Stimulated activated CD4-positive, alpha-beta T cell treated with anti-CD3 and anti-CD28 coated beads, Interleukin-1b, Interleukin-23, amount 100 ng/mL, for 1 hour (primary cell): ENCODE measurements at places on chromosomes 7 and 10.

DNA sequence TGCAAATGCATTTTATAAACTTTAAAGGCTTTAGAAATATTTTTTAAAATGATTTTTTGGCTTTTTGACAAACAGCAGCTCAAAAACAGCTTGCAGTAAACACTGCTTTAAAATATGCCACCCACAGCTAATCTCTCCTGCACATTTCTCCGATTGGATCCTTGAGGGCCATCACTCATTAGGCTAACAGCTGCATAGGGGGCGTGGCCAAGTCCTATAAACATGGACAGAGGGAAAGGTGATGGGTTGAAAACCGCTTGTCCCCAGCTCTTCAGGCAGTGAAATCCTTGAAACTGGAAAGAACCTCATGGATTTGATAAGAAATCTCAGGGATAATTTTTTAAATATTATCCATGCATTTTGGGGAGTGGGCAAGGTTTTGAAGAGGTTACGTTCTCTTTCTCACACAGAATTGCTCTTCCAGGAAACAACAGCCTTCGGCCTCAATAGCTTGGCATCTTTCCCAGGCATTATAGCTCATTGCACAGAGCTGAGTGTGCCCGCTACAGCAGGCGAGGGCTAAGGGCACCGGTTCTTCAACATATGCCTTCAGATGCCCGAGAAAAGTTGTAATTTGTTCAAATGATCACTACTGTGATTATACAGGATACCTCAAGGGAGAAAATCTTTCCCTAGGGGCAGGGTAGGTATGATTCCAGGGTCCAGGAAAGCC lies 1.7 kb downstream of the PLEKHS1 start:
- DNase-seq = no peak

DNA sequence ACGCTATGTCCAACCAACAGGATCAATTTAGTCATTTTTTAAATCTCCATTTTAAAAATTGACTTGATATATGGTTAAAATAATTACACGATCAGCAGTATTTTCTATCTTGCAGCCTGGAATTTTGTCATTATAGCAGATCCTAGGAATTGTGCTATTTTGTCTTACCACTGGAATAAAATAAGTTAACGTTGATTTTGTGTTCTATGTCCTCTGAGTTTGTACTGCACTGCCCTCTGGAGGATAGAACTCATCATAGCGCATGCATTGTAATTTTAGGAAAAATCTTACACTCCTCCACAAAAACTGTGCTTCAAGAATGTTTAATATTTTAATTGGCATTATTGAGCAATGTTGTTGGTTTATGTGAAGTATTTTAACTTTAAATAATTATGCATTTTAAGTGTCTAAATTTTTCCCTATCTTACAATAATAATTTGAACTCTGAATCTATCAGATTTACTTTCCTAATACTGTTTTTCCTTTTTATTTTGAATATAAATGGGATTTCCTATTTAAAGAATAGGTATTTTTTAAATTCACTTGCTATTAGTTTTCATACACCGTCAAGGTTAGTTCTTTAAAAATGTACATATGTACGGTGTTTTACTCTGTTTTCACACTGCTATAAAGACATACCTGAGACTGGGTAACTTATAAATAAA lies 220.1 kb downstream of the PPP1R3A start:
- no peak for DNase-seq

DNA sequence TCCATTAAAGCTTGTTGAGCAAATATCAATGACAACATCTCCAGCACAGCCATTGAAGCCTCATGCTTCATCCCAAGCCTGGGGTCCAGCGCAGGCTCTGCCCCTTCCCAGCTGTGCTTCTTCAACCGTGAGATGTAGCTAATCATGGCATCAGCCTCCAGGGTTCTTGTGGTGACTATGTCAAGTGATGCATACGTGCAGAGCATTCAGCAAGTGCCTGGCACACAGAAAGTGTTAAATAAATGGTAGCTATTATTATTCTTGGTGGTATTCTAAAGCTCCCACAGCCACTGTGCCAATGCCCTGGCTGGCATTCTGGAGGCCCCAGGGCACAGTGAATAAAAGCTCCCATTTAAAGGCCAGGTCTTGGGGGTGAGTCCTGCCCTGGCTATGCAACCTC lies 146.6 kb downstream of the WDR11 start:
- no peak for DNase-seq

- no peak for DNase-seq
Measured at GRCh38 chr10:16770141-16770540, 47.1 kb downstream of the RSU1 start.

DNA sequence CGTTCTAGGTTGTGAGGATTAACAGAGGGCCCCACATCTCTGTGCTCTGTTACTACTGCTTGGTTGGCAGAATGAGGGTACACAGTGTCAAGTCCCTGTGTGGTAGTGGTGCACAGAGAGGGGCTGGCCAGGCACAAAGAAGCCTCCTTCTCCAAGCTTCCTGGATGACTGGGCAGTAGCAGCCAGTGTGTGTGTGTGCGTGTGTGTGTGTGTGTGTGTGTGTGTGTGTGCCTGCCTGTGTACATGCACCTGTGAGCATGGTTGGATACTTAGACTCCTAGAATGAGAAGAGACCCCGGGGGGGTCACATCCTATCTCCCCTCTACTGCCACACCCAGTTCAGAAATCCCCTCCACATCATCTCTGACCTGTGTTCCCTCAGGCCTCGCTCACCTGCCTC lies 146.7 kb upstream of the UNC5B start:
- no peak for DNase-seq

GRCh38 chr7:133353775-133354174 lies 100.9 kb downstream of the EXOC4 start:
- no peak for DNase-seq

DNA sequence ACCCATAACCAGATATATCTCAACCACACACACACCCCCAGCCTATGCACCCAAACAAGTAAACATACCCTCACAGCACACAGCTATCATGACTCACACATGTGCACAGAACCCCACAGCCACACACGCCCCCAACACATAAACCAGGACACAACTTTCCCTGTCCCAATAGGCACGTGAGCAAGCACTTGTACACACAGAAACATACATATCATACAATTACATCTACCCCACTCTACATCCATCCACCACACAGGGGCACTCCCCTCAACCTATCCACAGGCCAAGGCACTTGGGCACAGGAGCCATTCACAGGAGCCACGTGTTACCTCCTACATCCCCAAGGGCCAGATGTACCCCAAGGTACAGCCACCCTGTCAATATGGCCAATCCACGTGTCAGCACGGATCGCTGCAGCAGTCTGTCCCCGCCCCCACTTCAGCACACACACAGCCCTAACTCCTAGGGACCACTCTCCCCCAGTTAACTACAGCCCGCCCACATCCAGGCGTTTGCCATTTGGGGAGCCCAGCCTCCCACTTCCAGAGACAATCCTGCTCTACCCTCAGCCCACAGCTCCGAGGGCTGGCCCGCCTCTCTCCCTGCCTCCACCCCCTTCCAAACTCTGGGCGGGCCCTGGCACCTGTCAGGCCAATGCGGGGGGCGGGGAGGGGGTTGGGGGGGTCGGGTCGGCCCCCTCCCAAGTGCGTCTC lies 163.5 kb downstream of the SH3PXD2A start:
- no peak for DNase-seq

GRCh38 chr7:41889040-41889439 lies 186.2 kb upstream of the INHBA start:
- no peak for DNase-seq

- no peak for DNase-seq
Measured at GRCh38 chr10:13788711-13789447, 202.1 kb downstream of the PRPF18 start.

- no peak for DNase-seq
Measured at GRCh38 chr7:116222501-116222900, 12.2 kb downstream of the TES start.

DNA sequence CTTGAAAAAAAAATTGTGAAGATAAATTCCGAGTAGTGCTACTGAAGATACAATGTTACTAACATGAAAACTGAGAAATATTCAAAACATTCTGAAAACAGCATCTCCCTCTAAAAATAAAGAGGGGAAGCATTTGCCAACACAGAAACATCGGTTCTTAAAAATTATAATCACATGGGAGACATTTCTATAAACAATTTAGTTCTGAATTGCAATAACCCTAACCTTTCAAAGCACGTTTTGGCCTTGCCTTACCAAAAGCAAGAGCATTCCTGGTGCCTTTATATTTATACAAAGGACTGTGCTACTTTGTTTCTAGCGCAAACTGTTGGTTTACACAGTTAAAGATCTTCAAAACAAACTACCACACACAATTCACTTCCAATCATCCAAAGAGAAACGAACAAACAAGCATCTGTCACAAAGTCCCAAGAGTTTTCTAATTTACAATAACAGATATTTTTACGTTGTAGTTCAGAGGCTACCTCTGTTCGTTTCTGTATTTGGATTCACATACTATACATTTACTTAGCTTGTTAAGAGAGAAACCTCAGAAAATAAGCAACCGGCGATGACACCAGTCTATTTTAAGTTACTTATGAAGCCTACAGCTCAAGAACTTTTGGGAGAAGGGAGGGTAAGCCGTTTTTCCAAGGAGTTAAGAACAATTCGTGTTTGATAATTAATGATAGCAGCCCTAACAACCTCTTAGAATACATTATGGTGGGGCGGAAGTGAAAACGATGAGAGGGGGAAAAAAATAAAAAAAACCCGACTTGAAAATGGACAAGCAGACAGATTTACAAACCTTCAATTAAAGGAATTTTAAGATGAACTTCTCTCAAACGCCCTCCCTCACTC lies 1.3 kb downstream of the ABI1 start:
- DNase-seq = no peak

- DNase-seq = no peak
Measured at GRCh38 chr10:35558276-35558675, 46.9 kb upstream of the GJD4 start.

DNA sequence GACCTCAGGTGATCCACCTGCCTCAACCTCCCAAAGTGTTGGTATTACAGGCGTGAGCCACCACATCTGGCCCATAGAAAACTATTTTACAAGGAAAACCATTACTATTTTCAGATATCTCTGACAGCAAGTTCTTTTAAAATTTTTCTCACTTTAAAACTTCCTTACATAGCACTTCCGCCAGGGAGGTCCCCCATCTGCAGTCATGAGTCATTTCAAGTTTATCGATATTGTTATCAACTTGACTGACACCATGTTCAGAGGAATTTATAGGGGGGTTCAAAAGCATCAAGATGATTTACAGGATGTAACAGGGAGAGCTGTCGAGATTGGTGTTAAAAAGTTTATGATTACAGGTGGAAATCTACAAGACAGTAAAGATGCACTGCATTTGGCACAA lies 88.8 kb downstream of the NRBF2 start:
- DNase-seq = no peak

GRCh38 chr7:37360484-37360883 lies 88.2 kb downstream of the ELMO1 start:
- DNase-seq = no peak

- DNase-seq = no peak
Measured at GRCh38 chr7:15209429-15209828, 306.9 kb upstream of the DGKB start.

GRCh38 chr10:71436268-71437125 lies 39.8 kb downstream of the CDH23 start:
- DNase-seq = no peak

DNA sequence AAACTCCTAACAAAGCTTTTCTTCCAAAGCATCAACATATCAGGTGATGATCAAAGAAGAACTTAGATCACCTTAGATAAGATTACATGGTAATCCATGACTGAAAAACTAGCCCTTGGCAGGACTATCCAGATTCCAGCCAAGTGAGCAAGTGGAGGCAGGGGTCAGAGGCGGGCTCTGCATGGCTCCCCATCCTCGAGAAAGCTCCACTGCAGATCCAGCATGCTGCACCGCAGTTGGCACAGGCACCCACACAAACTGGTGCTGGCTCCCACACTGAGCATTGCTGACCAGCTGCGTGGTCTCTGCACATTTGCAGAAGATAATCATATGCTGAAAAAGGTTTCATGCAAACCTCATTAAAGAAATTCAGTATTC lies 10.1 kb downstream of the PSAP start:
- no peak for DNase-seq

DNA sequence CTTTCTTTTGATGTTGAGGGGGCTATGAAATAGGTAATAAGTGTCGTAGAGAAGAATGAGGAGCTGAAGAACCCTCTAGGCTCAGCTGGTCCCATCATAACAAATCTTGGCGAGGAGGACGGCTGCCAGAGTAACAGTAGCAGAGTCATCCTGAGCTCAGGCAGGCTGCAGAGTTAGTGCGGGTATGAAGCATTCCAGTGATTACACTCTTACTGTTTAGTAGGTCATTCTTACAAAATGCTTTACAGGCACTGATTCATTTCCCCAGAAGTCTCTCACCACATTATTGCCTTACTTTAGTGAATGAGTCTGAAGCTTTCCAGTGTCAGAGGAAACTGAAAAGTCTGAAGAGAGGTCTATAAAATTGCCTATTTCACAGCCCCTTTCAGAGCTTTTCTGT lies 43.9 kb upstream of the GPR158 start:
- DNase-seq = no peak

DNA sequence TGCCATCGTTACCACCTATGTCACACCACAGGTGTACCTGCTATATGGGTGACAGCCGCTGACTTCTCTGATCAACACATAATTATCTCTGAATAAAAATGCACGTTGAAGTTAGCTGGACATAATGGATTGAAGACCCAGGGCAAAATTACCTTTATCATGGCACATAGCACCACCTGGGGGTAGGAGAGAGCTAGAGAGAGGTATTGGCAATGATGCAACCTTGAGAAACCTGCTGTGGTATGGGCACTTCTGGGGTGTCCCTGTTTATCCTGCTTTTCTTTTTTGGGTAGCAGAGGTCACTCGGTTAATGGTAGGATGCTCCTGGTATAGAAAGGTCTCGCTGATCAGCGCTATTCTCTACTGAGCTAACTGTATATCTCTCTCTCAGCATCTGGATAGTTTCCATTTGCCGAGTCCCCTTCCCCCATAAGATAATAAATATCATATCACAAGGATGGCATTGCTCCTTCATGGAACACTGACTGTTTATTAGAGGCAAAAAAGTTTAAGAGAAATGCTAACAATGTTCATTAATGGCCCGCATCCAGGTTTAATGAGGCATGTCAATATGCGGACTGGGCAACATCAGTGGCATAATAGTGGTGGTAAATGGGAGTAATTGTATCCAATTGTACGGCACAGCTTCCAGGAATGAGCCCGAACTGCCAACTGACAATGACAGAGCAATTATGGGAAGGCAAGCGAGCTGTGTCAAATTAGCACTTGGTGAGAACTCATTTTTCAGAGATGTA lies 323.1 kb downstream of the TFEC start:
- DNase-seq = no peak

GRCh38 chr7:35825974-35826373 lies 25.1 kb downstream of the SEPTIN7 start:
- DNase-seq = no peak

DNA sequence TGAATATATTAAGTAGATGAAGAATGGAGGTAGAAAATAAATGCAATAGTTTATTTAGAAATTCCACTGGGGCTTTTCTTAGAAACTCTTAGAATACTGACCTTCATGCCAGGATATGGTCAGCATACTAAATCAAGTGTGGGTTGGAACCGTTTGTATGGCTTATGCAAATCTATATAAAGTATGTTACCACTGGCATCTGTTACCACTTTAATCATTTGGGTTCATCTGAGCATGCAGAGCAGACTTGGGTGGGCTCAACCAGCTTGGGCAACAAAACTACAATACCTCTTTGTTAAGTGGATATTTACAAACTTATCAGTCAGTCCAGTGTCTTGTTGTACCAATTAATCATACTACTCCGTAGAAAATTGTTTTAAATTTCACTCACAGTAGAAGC lies 125.8 kb downstream of the CRPPA start:
- no peak for DNase-seq
